ENCODE measurements at places on chromosomes 5 and 9.

GRCh38 chr9:137744632-137745183, 125.9 kb downstream of the EHMT1 start:
- DNase-seq, result no peak

DNA sequence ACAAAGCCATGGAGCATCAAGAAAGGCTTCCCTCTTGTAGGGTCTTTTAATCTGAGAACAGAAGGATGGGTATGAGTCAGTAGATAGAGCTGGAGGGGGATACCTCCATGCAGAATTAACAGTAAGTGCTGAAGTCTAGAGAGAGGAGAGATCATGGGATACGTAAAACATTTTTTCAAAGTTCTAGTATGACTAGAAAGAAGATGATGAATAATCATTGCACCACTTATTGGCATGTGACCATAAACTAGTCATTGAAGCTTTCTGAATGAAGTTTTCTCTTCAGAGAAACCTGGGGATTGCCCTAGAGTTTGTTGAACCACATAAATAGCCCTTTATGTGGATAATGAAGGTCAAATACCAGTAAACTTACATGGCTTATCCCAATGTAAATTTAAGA, 48.6 kb upstream of the PTPRD start:
- no peak for DNase-seq

DNA sequence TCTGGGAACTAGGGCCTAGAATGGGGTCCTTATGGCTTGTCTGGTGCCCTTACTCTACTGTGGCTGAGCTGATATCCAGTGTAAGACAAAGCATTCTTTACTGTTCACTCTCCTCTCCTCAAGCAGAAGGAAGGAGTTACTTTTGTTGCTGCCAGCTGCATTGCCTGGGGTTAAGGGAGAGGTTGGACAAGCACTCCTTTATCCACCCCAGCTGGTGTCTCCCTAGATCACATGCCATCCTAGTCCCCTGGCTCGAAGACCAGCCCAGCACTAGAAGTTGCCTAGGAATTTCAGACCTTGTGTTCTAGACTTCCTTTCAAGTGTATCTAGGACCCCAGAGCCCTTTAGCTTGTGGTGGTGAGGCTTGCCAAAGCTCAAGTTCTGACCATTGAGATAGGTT, 1051.5 kb upstream of the C9orf72 start:
- DNase-seq, result no peak

DNA sequence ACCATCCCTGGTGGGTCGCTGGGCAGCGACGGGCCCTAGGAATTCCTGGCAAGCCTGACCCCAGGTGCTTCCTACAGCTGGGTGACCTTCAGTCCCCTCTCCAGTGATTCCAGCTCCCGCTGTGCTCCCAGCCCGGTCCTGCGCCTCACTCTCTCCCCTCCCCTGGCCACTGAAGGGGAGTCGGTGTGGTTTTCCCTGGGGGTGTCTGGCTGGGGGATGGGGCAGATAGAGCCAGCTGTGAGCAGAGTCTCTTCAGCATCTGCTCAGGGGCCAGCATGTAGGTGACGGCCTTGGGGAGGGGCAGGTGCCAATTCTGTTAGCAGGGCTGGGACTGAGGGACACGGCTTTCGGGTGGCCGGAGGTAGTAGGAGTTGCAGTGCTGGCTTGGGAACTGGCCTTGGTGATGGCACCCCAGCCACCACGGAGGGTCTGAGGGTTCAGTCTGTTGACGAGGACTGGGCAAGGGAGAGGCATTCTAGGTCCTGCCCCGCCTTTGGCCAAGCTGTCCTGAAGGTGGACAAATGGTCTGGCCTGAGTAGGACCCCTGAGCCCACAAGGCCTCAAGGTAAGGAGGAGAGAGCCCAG, 3.2 kb downstream of the GPSM1 start:
- DNase-seq, result no peak

DNA sequence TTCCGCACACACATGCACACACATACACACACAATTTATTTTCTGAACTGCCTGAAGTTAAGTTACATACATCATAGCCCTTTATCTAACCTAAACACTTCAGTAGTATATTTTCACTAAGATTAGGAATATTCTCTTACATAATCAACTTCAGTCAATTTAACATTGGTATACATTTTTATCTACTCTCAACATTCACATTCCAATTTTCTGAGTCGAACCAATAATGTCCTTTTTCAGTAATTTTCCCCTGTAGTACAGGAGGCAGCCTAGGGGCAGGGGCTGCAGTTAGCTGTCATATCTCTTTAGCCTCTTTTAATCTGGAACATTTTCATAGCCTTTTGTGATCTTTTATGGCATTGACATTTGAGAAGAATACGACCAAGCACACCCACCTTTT, 150.1 kb downstream of the DAB2IP start:
- DNase-seq, result no peak

- no peak for DNase-seq
Measured at GRCh38 chr9:26159575-26160392, 481.5 kb upstream of the TUSC1 start.

- DNase-seq, result no peak
Measured at GRCh38 chr5:142800776-142801494, 30.8 kb downstream of the ARHGAP26 start.
